ENCODE measurements at places on chromosomes 13 and 19.
A peak's percentile ranks its signal among the peaks of the same experiment; 100 is the strongest.

DNA sequence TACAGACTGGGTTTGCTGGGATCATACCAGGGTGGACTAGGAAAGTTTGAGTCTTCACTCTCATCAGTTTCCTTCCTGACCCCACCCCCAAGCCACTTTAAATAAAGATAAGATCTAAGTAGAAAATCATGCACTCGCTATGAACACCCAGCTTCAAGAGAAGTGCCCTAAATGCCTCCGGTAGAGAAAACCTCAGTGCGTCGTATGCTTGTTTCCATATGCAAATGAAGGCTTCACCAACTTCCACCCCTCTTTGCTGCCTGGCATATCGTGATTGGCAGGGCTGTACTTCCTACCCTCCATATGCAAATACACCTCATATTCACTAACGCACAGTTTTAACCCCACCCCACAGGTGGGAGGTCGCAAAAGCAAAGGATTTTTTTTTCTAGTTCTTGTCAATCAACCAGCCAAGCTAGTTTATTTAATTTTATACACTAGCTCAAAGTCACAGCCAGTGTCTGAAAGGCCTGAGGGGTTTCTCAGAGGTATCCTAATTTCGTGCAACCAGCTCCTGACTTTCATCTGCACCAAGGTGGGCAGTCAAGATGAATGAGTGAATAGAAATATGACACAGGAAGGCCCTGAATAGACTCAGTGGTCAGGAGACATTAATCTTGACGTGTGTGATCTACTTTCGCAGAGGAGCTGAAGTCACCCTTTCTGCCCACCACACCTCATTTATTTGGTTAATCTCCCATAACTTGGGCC lies 121.1 kb upstream of the TSHZ3 start:
- no peak for DNase-seq

GRCh38 chr19:1514986-1515721 lies 2.3 kb upstream of the ADAMTSL5 start:
- DNase-seq = no peak

DNA sequence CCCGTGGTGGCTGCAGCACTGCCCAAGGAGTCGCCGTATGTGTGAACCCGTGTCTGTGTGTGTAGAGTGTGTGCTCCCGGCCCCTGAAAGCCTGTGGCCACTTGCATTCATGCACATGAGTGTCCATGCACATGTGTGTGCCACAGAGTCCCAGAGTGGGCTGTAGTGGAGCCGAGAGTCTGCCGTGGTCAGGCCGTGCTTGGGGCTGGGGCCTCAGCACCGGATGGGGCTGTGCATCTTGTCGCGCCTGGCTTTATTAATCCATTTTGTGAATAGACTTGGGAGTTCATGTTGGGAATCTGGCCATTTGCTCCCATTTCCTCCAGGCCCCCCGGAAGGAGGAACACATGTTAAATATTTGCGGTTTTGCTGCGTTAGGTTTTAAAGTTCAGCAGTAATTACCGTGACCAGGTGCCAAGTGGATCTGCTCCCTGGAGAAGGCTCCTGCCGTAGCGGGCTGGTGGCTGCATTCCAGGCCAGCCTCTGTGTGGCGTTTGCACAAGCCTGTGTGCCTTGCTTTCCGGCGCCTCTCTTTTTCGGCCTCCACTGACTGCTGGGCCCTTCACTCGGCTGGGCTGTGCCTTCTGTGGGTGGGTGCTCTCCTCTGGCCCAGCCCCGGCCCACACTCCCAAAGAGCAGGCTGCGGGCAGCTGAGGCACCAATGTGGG lies 69.2 kb upstream of the KCTD15 start:
- DNase-seq = no peak

- DNase-seq = no peak
These were observed 166.1 kb downstream of the USP12 start for GRCh38 chr13:27005556-27005955.

GRCh38 chr13:52009946-52010345 lies 1.3 kb downstream of the ATP7B start:
- no peak for DNase-seq

- no peak for DNase-seq
These were observed 423.8 kb downstream of the IRS2 start for GRCh38 chr13:109362616-109363015.

GRCh38 chr13:50080203-50080910 lies 65.1 kb downstream of the KCNRG start:
- DNase-seq = peak; percentile 72

DNA sequence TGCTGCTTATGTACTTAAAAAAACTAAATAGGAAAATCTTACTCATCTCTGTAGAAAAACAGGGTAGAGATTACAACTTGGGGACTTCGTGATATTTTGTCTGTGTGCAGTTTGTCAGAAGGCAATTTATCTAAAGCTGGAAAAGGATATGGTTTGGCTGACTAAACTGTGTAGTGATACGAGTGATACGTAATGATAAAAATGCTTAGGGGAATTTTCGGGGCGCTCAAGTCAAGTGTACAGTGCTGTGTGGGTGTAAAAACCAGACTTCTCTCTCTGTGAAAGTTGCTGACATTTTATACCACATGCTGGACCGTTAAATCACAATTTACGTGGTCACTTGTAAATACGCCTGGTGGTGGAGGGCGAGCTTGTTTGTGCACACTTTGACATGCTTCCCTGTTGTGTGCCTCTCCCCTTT lies 221.7 kb downstream of the KCNRG start:
- no peak for DNase-seq

DNA sequence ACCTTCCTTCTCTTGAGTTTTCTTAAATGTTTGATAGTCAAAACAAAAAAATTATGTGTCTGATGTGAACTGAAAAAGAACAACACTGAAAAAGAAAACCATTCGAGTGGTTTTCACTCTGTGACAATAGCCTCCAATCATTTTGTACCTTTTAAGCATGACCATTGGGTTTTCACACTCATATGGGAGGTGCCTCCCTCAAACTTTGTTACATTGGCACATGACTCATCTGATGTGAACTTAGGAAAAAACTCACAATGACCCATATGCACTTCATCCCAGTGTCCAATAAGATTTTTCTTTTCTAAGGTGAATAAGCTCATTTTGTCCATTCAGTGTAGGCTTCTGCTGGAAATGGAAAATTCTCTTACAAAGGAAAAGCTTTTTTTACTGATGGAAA lies 66.6 kb upstream of the XPO4 start:
- peak; percentile 41 for DNase-seq

- DNase-seq = no peak
These were observed 29.2 kb downstream of the TUBA3C start for GRCh38 chr13:19152403-19152802.

GRCh38 chr19:18007917-18008673 lies at the start of gene ARRDC2:
TSS of gene ARRDC2 (plus strand) at chr19:18008170. CDS start at chr19:18008311, 141 bp downstream.
- DNase-seq = peak; percentile 97

GRCh38 chr13:42745655-42746054 lies 35.7 kb upstream of the FAM216B start:
- DNase-seq = no peak

Measured in astrocyte of the hippocampus (primary cell).